ENCODE measurements at places on chromosomes 2 and 18. TPM values are rescaled to one million over a fixed set of nuclear protein-coding genes. Genes with fewer than 3 reads are reported as not detected.

Gene SPHKAP
- 0.15 TPM for total RNA-seq

Gene RSAD2
- 3.1 TPM for total RNA-seq

Gene NR4A2
- total RNA-seq, result 1.5 TPM

Gene ANKRD30BL
- total RNA-seq, result not detected

Gene ARHGAP15
- total RNA-seq, result 3.1 TPM

Gene ARL4C
- total RNA-seq, result 1.2 TPM

Gene PLGLB2
- 0.44 TPM for total RNA-seq

Gene GPR35
- 0.92 TPM for total RNA-seq

Gene NCK2
- total RNA-seq, result 53.1 TPM

Gene TCF4
- total RNA-seq, result 36.8 TPM

Gene ANKRD62
- not detected for total RNA-seq

Gene CROCC2
- total RNA-seq, result not detected

Gene ADAM17
- 16.1 TPM for total RNA-seq

Gene CDH2
- total RNA-seq, result 2.1 TPM

Gene NDC80
- total RNA-seq, result 0.42 TPM

Gene CNPPD1
- 76.0 TPM for total RNA-seq

Gene RIT2
- not detected for total RNA-seq

Gene DHRS9
- total RNA-seq, result 0.49 TPM

Gene ZNF804A
- not detected for total RNA-seq

Gene CYRIA
- 16.8 TPM for total RNA-seq

Gene IL1F10
- not detected for total RNA-seq

Gene CYP1B1
- 6.8 TPM for total RNA-seq

Gene EGR4
- not detected for total RNA-seq

Gene GALM
- total RNA-seq, result 3.6 TPM

Gene ATF2
- total RNA-seq, result 18.7 TPM

Gene HOXD12
- not detected for total RNA-seq

Gene NEB
- total RNA-seq, result 2,020 TPM

Gene CFLAR
- 358 TPM for total RNA-seq

Gene SLC40A1
- total RNA-seq, result 41.4 TPM

Gene IMPACT
- 19.9 TPM for total RNA-seq
